ENCODE measurements at places on chromosomes 11 and 22.
A peak's percentile ranks its signal among the peaks of the same experiment; 100 is the strongest.

DNA sequence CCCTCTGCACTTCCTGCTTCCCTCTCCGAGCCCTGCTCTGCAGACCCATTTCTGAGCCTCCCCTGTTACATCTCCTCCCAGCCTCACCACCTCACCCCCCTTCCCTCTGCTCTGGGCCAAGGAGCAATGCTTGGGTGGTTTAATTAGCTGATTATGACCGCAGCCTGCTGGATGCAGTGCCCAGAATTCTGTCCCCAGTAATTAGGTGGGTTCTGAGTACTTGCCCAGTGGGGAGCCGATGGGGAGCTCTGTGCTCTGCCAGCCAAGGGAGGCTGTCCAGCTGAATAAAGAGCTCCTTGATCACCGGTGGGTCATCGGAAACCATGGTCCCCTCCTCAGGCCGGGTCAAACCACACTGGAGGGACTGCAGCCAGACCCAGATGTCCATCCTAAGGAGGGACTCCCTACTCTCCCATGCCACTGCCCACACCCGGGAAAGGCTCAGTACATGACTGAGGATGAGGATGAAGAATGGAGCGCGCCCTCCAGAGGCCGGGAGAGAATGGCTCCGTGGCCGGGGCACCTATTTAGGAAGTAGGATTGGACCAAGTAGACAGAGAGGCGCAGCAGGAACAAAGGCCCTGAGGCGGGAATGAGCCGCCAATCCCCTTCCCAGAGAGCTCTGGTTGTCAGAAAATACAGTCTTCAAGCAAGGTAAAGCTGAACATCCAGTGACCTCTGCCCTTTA, 9.1 kb downstream of the ARRB1 start:
- DNase-seq = no peak

DNA sequence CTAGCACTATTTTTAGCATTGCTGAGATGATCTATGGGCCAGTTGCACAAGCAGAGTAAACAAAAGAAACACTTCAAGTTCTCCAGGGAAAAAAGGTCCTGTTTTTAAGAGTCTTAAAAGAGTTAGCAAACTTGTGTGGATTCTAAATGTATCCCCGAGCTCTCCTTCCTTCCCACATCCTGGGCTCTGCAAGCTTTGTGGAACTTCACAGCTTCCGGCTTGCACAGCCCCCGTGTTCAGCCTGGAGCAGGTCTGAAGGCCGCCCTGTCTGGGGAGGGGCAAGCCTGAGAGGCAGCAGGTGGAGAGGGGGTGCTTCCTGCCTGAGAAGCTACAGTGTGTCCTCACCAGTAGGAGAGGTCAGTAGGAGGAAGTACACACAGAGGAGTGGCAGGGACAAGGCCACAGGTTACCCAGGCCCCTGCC, 35.1 kb upstream of the SUSD2 start:
- no peak for DNase-seq

DNA sequence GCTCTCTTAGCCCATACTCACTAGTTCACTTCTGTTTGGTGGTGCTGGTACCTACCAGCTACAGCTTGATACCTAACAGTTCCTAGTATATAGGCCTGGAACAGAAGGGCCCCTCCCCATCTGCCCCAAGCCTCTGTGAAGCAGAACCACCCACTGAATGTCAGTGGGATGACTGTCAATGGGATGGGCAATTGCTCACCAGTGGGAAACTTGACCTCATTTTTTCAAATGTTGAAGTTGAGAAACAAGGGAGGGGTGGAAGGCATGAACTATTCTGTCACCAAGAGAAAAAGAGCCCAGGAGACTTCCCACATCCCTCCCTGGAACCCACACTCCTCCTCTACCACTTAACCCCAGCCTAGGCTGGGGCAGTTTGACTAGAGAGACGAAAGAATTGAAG, at the start of gene NLRP10:
TSS of gene NLRP10 (minus strand) at position 62 of the 400 bp plus-strand sequence. CDS start 1,952 bp downstream, outside the sequence.
- DNase-seq = no peak

DNA sequence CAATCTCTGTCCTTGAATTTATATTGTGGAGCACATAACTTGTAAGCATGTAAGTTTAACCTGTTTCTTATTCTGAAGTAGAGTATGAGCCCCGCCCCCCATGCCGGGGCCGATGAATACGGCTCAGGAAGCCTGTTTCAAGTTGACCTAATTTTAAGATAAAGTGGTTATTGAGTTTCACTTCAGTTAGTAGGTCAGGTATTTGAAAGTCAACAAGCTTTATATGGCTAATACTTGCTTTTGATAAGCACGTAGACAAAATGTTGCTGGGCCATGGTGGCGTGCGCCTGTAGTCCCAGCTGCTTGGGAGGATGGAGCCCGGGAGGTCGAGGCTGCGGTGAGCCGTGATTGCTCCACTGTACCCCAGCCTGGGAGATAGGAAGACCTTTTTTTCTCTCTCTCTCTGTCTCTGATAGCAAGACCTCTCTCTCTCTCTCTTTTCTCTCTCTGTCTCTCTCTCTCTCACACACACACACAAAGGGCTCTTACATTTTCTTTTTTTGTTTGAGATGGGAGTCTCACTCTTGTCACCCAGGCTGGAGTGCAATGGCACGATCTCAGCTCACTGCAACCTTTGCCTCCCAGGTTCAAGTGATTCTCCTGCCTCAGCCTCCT, 14.4 kb downstream of the YWHAH start:
- DNase-seq = no peak

GRCh38 chr11:70333261-70333660, 62.8 kb downstream of the PPFIA1 start:
- DNase-seq = no peak

DNA sequence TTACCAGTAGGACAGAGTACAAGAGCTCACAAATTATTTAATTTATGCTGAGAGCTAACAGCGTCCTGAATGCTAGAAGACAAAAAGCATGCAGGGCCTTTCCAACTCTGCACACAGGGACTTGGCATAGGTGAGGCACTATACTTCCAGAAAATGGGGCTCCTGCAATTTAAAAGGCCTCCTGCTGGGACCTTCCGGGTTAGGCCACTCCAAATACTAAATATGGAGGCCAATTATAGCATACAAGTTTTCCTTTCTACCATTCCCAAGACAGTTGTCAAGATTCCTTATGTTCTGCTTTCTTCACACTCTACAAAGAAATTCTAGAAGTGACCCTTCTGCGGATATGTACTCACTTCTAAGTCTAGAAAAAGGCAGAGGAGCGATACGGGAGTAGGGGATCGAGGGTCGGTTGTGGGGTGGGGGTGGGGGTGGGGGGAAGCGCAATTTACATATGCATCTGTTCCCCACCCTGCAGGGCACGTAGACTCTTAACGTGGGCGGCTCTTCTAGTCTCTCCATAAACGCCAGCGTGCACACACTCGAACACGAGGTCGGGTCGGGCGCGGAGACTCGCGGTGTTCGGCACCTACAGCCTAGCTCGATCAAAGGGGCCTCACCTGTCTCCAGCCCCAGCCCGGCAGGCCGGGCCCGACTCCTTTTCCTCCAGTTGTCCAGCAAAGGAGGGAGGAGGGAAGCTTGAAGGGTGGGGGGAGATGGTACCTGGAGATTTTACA, 728 bp downstream of the DCUN1D5 start:
- DNase-seq = peak; percentile 61

DNA sequence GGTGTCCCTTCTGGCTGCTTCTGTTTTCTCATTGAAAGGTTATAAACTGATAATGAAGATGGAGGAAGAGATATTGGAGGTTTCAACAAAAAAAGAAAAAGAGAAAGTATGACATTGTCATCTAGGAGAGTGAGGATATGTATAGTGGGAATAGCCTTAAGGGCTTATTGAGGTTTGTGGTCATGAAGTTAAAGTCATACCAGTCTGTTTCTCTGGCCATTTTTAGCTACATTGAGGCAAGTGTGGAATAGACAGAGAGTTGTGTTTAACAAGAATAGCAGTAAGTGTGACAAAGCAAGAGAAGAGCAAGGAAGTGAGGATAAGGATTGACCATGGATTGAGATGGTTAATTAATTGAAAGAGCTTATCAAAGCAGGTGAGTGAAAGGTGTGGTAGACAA, 110.4 kb downstream of the ELP4 start:
- no peak for DNase-seq

DNA sequence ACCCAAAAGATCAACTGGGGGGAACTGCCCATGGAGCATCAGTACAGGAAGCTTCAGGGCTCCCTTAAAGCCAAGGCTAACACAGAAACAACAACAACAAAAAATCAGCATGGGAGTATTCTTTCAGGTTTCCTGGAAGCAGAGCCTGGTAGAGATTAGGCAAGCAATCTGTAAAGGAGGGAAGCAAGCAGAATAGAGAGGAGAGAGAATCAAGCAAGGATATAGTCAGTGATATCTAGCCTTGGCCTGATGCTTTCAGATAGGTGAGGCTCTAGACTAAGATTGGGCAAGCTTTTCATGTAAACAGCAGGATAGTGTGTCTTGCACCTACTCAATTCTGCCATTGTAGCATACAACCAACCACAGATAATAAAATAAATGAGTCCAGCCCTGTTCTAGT, 44.4 kb upstream of the FAT3 start:
- DNase-seq = no peak

DNA sequence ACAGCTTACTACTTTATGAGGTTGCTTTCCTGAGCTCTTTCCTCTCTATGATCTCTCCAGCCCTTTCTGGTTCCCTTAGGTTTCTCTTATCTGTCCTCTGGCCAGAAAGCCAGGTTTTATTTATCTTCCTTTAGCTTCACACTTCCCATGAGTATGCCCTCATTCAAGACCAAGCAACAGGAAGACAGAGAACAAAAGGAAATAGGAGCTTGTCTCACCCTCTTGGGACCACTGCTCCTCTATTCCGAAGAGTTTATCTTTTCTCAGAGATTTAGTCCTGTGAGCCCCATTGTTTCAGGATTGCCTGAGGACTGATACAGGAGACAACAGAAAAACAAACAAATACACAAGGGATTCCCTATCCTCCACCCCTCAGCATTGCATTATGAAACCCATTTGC, 62.4 kb upstream of the CCDC179 start:
- no peak for DNase-seq

DNA sequence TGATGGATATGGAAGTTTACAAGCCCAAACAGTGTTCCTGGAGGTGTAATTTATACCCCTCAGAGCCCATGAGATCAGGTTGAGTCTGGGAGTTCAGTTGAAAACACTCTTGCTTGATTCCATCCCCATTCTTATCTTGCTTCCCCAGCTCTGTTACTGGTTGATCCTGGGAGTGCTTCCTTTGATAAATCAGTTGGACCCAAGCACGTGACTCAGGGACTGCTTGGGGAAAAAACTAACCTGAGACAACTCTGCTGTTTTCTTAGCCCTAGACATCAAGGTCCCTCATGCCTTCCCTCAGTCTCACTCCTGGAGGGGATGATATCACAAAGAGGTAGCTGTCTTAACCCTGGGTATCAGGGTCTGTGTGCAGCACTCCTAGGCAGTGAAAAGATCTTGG, 35.0 kb upstream of the SLC1A2 start:
- no peak for DNase-seq

- DNase-seq = no peak
These were observed 15.0 kb downstream of the TUB start for GRCh38 chr11:8095806-8096522.

- no peak for DNase-seq
These were observed 594 bp downstream of the NRXN2 start for GRCh38 chr11:64722141-64723065.

DNA sequence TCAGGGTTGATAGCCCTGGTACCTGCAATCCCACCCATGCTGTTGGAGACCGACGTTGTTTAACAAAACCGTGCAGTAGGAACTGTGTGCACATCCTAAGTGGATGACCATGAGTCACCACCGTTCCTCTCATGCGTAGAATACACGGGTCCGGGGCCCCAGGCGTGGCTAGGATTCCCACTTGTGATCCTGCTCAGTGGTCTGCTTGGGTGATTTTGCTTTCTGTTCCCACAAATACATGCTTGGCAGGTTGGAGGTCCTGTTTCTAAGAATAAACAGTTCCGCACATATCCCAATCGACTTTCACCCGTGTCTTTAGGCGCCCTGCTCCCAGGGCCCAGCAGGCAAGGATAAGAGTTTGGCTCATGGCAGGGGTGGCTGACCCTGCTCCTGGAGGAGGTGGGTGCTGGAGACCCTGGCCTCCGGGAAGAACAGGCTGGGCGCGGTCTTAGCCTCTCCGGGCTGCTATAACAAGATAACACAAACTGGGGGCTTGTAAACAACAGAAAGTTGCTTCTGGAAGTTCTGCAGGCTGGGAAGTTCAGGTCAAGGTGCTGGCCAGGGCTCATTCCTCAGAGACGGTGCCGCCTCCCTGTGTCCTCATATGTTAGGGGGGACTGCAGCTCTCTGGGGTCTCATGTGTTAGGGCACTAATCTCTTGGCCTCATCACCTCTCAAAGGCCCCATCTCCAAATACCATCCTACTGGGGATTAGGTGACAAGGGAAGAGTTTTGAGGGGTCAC, 1028.3 kb downstream of the BRD1 start:
- DNase-seq = no peak

GRCh38 chr11:8370812-8371515, 107.3 kb upstream of the LMO1 start:
- no peak for DNase-seq

- DNase-seq = no peak
These were observed 73.8 kb upstream of the CDON start for GRCh38 chr11:126136507-126136906.

GRCh38 chr11:74417860-74418508, 19.8 kb upstream of the PGM2L1 start:
- DNase-seq = no peak

DNA sequence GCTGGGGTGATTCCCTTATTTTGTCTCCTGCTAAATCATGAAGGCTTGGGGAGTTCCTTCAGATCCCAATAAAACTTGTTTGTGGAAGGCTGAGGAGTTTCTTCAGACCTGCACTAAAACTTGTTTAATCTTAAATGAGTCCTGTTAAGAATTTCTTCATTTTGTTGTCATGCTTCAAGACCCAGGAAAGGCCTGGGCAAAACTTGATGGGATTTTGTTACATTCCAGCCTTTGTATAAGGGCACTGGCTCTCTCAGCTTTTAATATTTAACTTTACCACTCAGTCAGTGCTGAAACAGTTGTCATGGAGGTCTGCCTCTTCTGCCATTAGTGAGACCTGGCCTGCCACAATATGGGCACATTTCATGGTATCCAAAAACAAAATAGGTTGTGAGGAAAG, 699.0 kb downstream of the ETS1 start:
- no peak for DNase-seq
